T-cell (primary cell): ENCODE measurements at places on chromosomes 6 and 20. TPM values are rescaled to one million over a fixed set of nuclear protein-coding genes. Genes with fewer than 3 reads are reported as not detected.

- H3K4me3 ChIP-seq: no peak overlapping the region
- H3K4me1 ChIP-seq: no peaks in the 10 kb centered on the region
- peak; percentile 7 for DNase-seq
- no peak overlapping the region for H3K27ac ChIP-seq
Observed at GRCh38 chr6:10465629-10466499, 51.0 kb upstream of the TFAP2A start.

GRCh38 chr6:112005013-112005371 lies 48.9 kb upstream of the CCN6 start:
- no peaks in the 10 kb centered on the region for H3K4me1 ChIP-seq
- no peaks in the 10 kb centered on the region for H3K27me3 ChIP-seq
- H3K27ac ChIP-seq: no peak overlapping the region
- DNase-seq: no peak
- no peak overlapping the region for H3K4me3 ChIP-seq

DNA sequence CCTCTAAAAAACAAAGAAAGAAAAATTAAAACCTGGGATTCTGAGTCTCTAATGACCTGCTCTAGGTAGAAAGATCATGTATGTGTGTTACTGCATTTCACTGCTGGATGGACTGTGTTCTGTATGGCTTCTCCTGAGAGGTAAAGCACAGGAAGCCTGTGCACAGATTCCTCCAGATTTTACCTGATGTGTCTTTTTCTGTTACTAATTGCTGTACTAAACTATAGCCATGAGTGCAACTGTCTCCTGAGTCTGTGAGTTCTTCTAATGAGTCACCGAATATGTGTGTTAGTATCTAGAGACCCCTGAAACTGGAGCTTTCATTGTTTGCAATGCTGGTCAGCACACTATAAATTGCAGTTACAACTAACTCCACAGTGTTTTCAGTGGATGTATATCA lies 270.8 kb downstream of the CDKAL1 start:
- no peak overlapping the region for H3K27ac ChIP-seq
- H3K36me3 ChIP-seq: no peaks in the 10 kb centered on the region
- DNase-seq: no peak
- no peaks in the 10 kb centered on the region for H3K4me1 ChIP-seq

- no peaks in the 10 kb centered on the region for H3K4me1 ChIP-seq
- no peaks in the 10 kb centered on the region for H3K36me3 ChIP-seq
- no peak for DNase-seq
- no peak overlapping the region for H3K27ac ChIP-seq
- no peak overlapping the region for H3K4me3 ChIP-seq
Observed at GRCh38 chr6:49155316-49155715, 307.7 kb downstream of the MMUT start.

GRCh38 chr6:163253556-163254213 lies 160.8 kb upstream of the QKI start:
- no peak overlapping the region for H3K4me3 ChIP-seq
- no peaks in the 10 kb centered on the region for H3K36me3 ChIP-seq
- no peak overlapping the region for H3K27ac ChIP-seq
- H3K4me1 ChIP-seq: peaks cover 2% of the 10 kb centered on the region
- peaks cover 11% of the 10 kb centered on the region for H3K27me3 ChIP-seq

DNA sequence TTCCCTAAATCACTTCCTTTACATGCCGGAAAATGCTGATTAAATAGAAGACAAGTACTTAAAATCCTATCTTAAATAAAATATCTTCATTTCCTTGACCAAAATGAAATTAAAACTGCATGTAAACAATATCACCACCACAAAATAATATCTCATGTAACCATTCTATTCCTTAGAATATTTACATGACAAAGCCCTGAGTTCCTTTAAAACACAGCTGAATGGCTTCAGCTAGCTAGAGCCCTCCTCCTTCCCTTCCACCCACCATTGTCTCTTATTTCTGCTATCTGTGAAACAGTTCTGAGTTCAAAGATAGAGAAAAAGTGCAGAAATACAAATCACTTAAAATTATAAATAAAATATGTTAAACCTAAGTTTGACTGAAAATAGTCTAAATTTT lies 103.1 kb downstream of the HIVEP2 start:
- peak overlapping the region; percentile 94 for H3K27ac ChIP-seq
- H3K4me1 ChIP-seq: peaks cover 62% of the 10 kb centered on the region
- no peaks in the 10 kb centered on the region for H3K27me3 ChIP-seq
- H3K4me3 ChIP-seq: peak overlapping the region; percentile 15
- H3K36me3 ChIP-seq: no peaks in the 10 kb centered on the region

DNA sequence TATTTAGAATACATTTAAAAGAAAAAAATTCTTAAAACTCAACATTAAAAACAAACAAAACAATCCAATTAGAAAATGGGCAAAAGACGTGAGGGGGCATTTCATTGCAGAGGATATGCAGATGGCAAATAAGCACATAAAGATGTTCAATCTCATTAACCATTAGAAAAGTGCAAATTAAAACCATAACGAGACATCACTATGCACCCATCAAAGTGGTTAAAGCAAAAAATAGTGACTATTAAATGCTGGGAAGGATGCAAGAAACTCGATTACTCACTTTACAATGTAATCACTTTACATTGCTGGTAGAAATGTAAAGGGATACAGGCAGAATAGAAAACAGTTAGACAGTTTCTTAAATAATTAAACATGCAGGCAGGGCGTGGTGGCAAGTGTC lies 59.0 kb downstream of the BCAS1 start:
- no peak overlapping the region for H3K4me3 ChIP-seq
- DNase-seq: no peak
- H3K36me3 ChIP-seq: no peaks in the 10 kb centered on the region
- no peaks in the 10 kb centered on the region for H3K4me1 ChIP-seq
- H3K27me3 ChIP-seq: peaks cover 8% of the 10 kb centered on the region

GRCh38 chr6:71035871-71036270 lies 79.0 kb upstream of the B3GAT2 start:
- H3K27ac ChIP-seq: no peak overlapping the region
- no peak overlapping the region for H3K4me3 ChIP-seq
- H3K36me3 ChIP-seq: no peaks in the 10 kb centered on the region
- H3K4me1 ChIP-seq: no peaks in the 10 kb centered on the region
- no peak for DNase-seq

DNA sequence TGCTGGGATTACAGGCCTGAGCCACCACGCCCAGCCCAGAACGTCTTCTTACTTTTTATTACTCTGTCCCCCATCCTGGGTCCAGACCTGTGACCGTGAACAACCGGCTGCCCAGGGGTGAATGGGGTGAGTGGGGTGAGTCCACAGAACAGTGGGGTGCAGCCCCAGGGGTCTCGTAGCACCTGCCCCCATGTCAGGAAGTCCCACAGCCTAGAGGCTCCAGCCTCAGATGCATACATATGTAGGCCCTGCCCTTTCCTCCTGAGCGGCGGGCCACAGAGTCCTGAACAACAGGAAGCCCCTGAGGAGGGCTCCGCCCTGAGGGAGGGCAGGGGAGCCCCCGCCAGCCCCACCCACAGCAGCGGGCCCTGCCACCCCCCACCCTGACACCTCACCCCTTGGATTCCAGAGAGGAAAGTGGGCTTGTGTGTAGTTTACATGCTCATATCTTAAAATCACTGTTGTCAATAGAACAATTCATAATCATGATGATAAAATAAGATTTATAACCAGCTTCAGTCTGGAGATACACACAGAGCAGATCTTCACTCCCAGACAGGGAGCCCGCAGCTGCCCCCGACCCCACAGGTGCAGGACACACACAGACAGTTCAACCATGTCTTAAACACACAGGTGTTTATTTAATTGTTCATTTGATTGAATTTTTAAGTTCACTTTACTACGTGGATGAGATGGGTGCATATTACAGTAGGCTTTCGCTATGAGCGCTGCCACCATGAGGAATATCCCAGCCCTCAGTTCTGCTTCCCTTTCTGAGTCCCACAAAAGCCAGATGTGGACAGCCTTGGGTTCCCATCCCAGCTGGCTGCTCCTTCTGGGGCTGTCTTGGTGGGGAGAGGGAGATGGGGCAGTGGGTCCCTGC lies 12.4 kb upstream of the GMEB2 start:
- H3K36me3 ChIP-seq: peaks cover 4% of the 10 kb centered on the region
- H3K27me3 ChIP-seq: no peaks in the 10 kb centered on the region
- peak overlapping the region; percentile 59 for H3K4me3 ChIP-seq
- peaks cover 34% of the 10 kb centered on the region for H3K4me1 ChIP-seq
- peak; percentile 83 for DNase-seq

DNA sequence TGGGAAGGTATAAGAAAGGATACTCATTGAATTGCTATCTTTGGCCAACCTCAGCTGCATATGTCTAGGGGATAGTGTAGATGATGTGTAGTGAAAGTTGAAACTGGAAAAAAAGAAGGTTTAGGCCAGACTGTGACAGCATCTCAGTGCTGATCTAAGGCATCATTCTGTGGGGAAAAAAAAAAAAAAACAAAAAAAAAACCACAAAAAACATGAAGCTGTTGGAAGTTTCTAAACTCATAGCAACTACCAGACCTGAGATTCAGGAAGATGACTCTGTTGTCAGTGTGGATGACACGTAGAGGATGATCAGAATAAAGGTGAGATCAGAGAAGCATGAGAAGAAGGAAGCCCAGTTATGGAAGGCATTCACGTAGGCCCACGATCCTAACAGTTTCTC lies 100.8 kb upstream of the CNKSR3 start:
- no peaks in the 10 kb centered on the region for H3K27me3 ChIP-seq
- no peak overlapping the region for H3K27ac ChIP-seq
- no peak for DNase-seq
- no peaks in the 10 kb centered on the region for H3K36me3 ChIP-seq
- H3K4me1 ChIP-seq: no peaks in the 10 kb centered on the region

- DNase-seq: no peak
- no peaks in the 10 kb centered on the region for H3K36me3 ChIP-seq
- H3K4me3 ChIP-seq: no peak overlapping the region
- no peaks in the 10 kb centered on the region for H3K27me3 ChIP-seq
- no peaks in the 10 kb centered on the region for H3K4me1 ChIP-seq
Observed at GRCh38 chr6:29516108-29516507, 28.4 kb upstream of the MAS1L start.

- H3K36me3 ChIP-seq: no peaks in the 10 kb centered on the region
- H3K27ac ChIP-seq: no peak overlapping the region
- DNase-seq: no peak
- H3K27me3 ChIP-seq: no peaks in the 10 kb centered on the region
Observed at GRCh38 chr6:23414051-23414445, 712.0 kb upstream of the NRSN1 start.

DNA sequence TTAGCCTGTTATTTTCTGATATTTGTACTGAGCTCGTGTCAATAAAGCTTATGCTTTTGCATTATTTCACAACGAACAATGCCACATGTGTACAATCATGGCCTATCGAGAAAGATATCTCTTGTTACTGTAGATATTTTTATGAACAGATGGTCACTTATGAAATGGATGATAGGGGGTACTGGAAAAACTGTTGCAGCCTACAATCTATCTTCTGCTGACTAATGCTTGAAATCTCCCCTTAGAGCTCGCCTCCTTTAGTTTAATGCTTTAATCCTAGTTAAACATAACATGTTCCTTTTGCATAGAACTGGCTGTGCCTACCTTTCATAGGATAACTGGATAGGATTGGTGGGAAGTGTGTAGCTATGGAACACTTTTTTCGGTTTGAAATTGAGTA lies 296.2 kb downstream of the FARS2 start:
- H3K27me3 ChIP-seq: no peaks in the 10 kb centered on the region
- H3K4me3 ChIP-seq: no peak overlapping the region
- no peaks in the 10 kb centered on the region for H3K4me1 ChIP-seq
- no peak overlapping the region for H3K27ac ChIP-seq

DNA sequence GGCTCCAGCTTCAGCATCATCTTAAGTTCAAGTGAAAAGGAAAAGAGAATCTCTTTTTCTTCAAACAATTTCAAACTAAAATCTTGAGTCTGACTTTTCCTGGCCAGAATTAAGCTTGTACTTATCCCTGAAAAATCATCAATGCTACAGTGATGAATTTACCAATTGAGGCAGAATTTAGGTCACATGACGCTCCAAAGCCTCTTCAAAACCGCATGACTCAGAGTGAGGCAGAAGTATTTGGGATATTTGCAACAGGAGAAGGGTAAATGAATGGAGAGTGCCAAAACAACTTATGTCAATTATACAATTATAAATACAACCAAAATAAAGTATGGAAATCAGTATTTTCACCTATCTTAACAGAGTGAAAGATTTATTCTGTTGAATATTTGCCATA lies 515.5 kb downstream of the COL12A1 start:
- no peak overlapping the region for H3K4me3 ChIP-seq
- no peaks in the 10 kb centered on the region for H3K4me1 ChIP-seq
- no peak for DNase-seq
- no peaks in the 10 kb centered on the region for H3K36me3 ChIP-seq
- H3K27me3 ChIP-seq: no peaks in the 10 kb centered on the region
- H3K27ac ChIP-seq: no peak overlapping the region

DNA sequence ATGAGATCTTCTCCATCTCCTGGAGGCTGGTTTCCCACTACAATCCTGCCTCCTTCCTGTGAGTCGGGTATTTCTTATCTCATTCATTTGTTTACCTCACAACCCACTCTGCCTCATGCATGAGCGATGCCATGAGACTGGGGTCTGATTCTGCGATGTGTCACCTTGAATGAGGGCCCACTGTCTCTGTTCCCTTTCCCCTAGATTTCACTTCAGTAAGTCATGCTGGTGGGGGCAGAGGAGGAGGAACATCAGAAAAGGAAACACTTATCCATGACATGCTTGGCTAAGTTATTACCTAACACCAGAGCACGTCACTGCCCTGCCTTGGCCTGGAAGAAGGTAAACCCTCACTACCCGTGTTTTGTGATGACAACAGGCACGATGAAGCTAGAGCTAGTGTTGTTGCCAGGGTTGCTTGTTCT lies 337.4 kb upstream of the PRDM1 start:
- H3K36me3 ChIP-seq: no peaks in the 10 kb centered on the region
- H3K27ac ChIP-seq: no peak overlapping the region
- no peak for DNase-seq
- H3K27me3 ChIP-seq: peaks cover under 1% of the 10 kb centered on the region
- no peak overlapping the region for H3K4me3 ChIP-seq

GRCh38 chr6:35230498-35230897 lies 16.7 kb downstream of the SCUBE3 start:
- H3K4me1 ChIP-seq: no peaks in the 10 kb centered on the region
- H3K27ac ChIP-seq: no peak overlapping the region
- no peak for DNase-seq
- H3K27me3 ChIP-seq: no peaks in the 10 kb centered on the region

- H3K4me1 ChIP-seq: peaks cover 4% of the 10 kb centered on the region
- no peak overlapping the region for H3K4me3 ChIP-seq
- H3K27me3 ChIP-seq: no peaks in the 10 kb centered on the region
Observed at GRCh38 chr6:106308985-106309384, 16.6 kb downstream of the ATG5 start.

- no peaks in the 10 kb centered on the region for H3K36me3 ChIP-seq
- no peak for DNase-seq
- H3K27me3 ChIP-seq: peaks cover 4% of the 10 kb centered on the region
- no peaks in the 10 kb centered on the region for H3K4me1 ChIP-seq
Observed at GRCh38 chr20:41925476-41925875, 307.3 kb upstream of the CHD6 start.

The C6orf141 gene
- not detected for total RNA-seq

The POU5F1 gene
- total RNA-seq: not detected

The C20orf202 gene
- total RNA-seq: 0.41 TPM

The CAGE1 gene
- 0.09 TPM for total RNA-seq

The NDRG3 gene
- total RNA-seq: 25.8 TPM

The SLC17A2 gene
- total RNA-seq: not detected

The DUSP15 gene
- not detected for total RNA-seq

The EYA2 gene
- total RNA-seq: not detected

The C6orf89 gene
- total RNA-seq: 32.6 TPM

The GLP1R gene
- not detected for total RNA-seq

The EYS gene
- total RNA-seq: not detected

The CDH26 gene
- 5.2 TPM for total RNA-seq
